Fibroblast of villous mesenchyme (primary cell): ENCODE measurements at places on chromosomes 16 and 17. TPM values are rescaled to one million over a fixed set of nuclear protein-coding genes. Genes with fewer than 3 reads are reported as not detected.

GRCh38 chr16:72932677-72933335 is 115.1 kb downstream of the ZFHX3 start:
- DNase-seq, result no peak

- no peak for DNase-seq
These were observed 106.9 kb downstream of the TMEM114 start for GRCh38 chr16:8483396-8483795.

DNA sequence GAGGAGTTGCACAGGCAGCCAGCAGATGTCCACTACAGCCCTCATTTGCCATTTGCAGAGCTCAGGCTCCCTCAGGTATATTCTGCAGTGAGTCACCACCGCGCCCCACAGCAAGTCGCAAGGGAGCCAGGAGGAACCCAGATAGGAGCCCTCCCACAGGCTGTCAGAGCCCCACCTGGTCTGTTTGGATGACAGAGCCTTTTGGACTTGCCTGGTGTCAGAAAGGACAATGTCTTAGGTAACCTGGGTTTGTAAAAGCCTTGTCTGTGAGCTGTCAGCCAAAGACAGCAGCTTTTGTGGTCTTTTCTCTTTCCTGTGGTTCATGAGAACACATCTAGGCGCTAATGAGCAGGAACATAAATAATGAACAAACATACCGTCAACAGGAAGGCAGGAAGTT is 70.9 kb downstream of the GNAO1 start:
- DNase-seq, result no peak

DNA sequence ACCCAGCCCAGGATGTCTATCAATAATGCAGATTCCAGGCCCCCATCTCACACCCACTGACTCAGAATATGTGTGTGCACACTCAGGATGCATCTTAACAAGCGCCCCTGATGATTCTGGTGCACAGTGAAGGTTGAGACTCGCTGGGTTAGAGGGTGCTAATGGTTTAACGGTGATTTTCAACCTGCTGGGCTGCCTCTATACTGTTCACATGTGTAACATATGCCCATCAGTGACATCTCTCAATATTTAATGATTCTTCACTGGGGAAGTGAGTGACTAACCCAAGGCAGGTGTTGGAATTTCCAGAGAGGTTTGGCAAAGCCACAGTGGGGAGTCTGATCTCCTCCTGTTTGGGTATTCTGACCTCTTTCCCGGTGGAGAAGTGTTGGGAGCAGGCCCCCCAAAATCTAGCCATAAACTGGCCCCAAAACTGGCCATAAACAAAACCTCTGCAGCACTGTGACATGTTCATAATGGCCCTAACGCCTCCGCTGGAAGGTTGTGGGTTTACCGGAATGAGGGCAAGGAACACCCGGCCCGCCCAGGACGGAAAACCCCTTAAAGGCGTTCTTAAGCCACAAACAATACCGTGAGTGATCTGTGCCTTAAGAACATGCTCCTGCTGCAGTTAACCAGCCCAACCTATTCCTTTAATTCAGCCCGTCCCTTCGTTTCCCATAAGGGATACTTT is 4.1 kb upstream of the DOC2B start:
- DNase-seq, result no peak

DNA sequence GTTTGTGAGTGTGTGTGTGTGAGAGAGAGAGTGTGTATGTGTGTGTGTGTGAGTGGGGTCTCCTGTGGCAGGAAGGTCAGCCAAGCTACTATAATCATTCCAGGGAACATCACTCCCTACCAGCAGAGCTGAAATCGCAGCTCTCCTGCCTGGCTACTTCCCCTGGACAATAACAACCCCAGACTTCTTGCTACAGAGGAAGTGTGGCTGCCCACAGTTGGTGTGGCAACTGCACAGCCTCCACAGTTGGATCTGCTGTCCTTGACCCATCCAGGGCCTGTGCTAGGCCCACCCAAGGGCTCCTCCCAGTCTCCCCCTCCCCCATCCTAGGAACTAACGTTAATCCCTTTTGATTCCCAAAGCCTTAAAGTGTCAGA is 1.5 kb downstream of the SLC13A5 start:
- no peak for DNase-seq

GRCh38 chr17:28704219-28704858 is 7.3 kb downstream of the PROCA1 start:
- DNase-seq, result no peak

DNA sequence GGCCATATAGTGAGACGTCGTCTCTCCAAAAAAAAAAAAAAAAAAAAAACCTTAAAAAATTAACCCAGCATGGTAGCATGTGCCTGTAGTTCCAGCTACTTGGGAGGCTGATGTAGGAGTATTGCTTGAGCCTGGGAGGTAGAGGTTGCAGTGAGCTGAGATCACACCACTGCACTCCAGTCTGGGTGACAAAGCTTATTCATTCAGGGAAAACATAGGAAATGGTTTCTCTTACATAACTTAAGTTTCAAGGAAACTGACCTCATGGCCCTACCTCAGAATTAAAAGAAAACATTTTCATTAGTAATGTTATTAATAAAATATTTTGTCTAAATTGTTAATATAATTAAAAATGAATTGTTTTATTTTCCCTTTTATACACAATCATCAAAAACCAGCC is 31.4 kb downstream of the COG1 start:
- DNase-seq, result no peak

DNA sequence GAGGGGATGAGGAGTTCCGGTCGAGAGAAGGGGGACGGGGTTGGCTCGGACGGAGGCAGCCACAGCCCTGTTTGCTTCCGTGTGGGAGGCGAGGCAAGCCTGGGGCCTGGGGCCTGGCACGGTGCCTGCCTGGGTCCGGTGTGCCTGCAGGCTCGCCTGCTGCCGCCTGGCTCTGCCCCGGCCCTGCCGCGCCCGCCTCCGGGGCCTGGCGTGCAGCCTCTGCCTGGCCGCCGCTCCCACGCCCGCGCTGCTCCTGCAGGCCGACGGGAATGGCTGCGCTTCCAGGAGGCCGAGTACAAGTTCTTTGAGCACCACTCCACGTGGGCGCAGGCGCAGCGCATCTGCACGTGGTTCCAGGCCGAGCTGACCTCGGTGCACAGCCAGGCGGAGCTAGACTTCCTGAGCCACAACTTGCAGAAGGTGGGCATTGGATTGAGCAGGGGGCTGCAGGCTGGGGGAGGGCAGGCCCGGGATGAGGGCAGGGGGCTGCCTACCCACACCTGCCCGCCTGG is 53.1 kb downstream of the MRC2 start:
- no peak for DNase-seq

- DNase-seq, result no peak
These were observed 854 bp upstream of the SSTR5 start for GRCh38 chr16:1071561-1072225.

DNA sequence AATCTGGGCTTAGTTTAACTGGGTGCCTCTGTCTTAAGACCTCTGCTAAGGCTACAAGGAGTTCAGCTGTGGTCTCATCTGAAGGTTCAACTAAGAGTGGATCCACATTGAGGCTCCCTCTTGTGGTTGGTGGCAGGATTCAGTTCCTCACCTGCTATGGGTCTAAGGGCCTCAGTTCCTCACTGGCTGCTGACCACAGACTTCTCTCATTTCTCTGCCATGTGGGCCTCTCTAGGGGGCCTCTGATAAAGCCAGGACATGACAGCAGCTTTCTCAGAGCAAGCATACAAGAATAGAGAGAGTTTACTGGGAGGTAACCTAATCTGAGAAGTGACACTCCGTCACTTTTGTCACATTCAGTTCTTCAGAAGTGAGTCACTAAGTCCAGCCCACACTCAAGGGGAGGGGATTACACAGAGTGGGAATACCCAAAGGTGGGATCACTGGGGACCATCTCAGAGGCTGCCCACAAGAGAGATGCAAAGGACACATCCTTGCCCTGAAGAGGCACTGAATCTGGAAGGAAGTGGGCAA is 19.2 kb upstream of the ABAT start:
- DNase-seq, result peak; percentile 33

- peak; percentile 29 for DNase-seq
These were observed 89.5 kb upstream of the BCAR1 start for GRCh38 chr16:75340741-75341491.

The PDK2 gene
- total RNA-seq, result 20.3 and 20.6 TPM in 2 replicates

The PPY gene
- not detected in 2 replicates for total RNA-seq

The GAS7 gene
- 4.5 and 8.6 TPM in 2 replicates for total RNA-seq

The KRT25 gene
- not detected in 2 replicates for total RNA-seq
